NCI-H460 (cell line): ENCODE measurements at places on chromosomes 6 and 20.

DNA sequence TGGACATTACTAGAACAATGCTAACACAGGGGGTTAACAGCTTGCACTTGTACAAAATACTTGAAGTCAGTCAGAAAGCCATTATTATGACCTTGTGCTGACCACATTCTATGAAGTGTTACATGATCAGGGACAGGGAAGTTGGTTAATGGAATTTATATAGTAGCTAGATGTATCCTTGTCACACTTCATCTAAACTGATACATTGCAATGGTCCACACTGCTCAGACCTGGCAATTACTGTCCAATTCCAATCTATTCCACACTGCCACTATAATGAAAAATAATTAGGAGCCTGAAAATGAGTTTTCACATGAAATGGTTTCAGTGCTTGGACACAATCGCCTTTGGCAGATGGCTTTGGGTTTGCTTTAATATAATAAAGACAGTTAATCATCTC is 850.8 kb downstream of the EPHA7 start:
- DNase-seq = no peak

GRCh38 chr6:1624058-1624850 is 14.5 kb downstream of the FOXC1 start:
- DNase-seq = no peak

DNA sequence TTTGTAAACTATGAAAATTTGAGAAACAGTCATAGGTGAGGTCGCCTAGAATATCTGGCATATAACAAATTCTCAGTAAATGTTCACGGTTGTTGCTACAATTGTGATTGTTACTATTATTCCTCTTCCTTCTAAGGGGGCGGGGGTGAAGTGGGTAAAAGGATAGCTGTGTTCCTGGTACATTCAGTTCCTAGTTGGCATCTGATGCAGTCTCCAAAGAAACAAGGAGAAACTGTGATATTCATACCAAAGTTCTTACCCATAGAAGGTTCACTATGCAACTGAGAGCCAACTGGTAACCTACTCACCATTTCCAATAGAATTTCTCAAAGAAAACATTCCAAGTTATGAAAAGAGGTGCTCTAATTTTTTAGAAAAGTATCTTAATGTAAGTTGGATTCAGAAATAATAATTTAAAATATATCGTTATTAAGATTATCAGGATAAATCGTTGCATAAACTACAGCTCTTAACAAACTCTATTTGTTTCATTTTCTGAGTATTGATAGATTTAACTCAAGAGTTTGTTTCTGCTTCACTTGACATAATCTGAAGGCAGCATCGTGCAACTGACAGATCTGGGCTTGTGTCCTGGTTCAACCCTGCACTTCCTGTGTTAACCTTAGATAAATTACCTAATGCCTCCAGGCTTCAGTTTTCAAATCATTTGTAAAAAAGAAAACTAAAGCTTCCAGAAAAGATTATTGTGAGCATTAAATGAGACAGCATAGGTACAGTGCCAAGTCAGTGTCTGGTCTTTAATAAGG is 13.3 kb upstream of the MAP7 start:
- DNase-seq = no peak

GRCh38 chr20:61861054-61861841 is 204.4 kb downstream of the TAF4 start:
- no peak for DNase-seq

GRCh38 chr6:31968326-31968725 is 3.6 kb downstream of the DXO start:
- no peak for DNase-seq
